ENCODE measurements at places on chromosomes 5 and 9.

DNA sequence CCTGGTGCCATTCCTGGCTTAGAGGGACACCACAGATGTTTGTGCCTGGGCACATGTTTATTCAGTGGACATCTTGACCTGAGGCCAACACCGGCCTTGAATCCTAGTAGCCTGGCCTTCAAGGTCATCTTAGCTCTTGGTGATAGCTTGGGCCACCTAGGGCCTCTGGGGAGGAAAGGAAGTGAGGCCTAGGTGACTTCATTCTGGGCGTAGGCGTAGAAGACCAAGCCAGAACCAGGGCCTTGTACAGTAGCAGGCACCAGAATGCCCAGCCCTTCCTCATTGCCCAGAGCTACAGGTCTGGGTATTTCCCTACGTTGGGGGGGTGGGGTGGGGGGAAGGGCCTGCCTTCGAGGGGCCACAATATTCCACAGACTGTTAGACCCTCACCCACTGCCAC is 33.8 kb downstream of the WNK2 start:
- no peak for DNase-seq

- peak; percentile 62 for DNase-seq
Measured at GRCh38 chr5:56405116-56405908, 172.2 kb upstream of the ANKRD55 start.

- no peak for DNase-seq
Measured at GRCh38 chr9:118008246-118008645, 304.0 kb downstream of the TLR4 start.

- no peak for DNase-seq
Measured at GRCh38 chr5:109868737-109869136, 179.0 kb downstream of the MAN2A1 start.

- DNase-seq: no peak
Measured at GRCh38 chr9:101365181-101365580, 19.6 kb downstream of the BAAT start.

DNA sequence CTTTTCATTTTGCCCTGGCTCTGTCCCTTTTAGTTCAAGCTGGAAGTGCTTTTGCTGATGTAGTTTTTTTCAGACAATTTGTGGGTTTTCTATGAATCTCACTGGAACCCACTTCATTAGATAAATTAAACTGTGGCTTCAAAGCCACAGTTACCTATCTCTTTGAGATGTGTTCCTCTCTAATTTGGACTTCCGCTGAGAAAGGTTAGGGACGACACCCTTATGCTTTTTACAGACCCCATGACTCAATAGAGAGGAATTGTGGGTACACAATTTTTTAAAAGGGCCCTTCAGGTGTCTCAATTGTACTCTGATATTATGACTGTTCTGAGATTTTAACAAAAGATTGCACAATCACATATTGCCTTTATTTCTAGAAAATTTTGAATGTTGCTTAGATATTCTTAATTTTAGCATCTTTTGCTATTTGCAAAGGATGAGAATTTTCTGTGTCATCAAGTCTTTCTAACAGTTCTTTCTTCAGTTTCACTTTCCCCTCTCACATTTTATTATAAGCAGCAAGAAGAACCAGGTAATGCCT is 110.6 kb downstream of the GADD45G start:
- DNase-seq: no peak

GRCh38 chr5:135214897-135215616 is 181.0 kb upstream of the PITX1 start:
- DNase-seq: no peak

DNA sequence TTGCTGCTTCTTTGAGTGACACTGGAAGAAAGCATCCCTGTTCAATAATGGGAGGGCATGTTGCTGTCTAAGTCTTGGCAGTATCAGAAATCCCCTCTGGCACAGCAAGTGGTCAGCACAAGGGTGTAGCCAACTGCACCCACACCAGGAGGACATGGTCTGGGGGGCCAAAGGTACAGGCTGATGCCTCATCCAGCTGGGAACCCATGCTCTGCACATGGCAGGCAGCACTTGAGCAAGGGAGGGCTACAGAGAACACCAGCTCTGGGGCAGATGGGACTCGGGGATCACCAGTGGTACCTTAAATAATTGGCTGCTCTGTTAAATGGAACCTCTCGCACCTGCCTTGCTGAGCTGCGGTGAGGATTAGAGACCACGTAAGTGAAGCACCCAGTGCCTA is 265.2 kb downstream of the SYK start:
- DNase-seq: no peak

GRCh38 chr9:130304116-130304515 is 38.6 kb downstream of the HMCN2 start:
- DNase-seq: no peak

GRCh38 chr5:59897075-59897474 is 3.5 kb upstream of the PDE4D start:
- no peak for DNase-seq

DNA sequence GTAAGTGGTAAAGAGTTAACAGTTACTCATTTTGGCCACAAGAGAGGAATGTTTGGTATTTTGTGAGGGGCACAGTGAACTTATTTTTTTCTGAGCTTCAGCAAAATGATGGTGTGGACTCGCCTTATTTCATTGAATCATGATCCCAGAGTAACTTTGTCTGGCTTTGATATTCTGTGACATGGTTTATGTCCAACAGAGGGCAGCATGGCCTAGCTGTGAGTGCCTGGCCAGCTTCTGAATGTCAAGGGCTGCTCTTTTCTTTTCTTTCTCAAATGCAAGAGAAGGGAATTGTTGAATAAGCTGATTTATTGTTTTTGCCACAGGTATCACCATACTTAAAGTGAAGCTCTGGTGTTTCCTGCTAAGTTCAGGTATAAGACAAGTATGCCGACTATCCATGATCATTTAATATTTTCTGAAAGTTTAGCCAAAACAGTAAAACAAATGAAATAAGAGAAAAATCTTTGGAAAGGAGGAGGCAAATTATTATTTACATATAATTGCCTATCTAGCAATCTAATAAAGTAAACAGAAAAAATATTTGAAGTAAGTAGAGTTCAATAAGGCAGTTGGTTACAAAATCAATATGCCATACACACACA is 31.7 kb downstream of the MRPL22 start:
- DNase-seq: peak; percentile 36

- no peak for DNase-seq
Measured at GRCh38 chr5:133265720-133266526, 214.1 kb downstream of the HSPA4 start.

DNA sequence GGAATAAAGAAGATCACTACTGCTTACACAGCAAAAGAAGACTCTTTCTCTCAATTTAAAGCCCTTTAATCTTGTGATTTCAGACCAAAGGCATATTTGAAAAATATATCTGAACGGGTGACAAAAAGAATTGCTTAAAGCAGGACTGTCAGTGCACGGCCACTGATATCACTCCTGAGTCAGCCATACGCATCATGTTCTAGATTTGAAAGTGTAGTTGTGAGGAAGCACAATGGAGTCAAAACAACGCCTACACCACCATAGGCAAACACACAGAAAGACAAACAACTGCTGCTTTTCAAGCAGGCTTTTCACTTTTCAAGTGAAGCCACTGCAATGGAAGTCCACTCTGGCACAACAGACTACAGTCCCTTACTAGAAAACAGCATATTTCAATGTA is 141.7 kb downstream of the AUH start:
- DNase-seq: no peak

- DNase-seq: no peak
Measured at GRCh38 chr5:68641211-68641610, 425.7 kb downstream of the PIK3R1 start.
